ENCODE measurements at places on chromosomes 6 and 20.

- DNase-seq, result no peak
These were observed 246.2 kb downstream of the TAF4 start for GRCh38 chr20:61819574-61819846.

DNA sequence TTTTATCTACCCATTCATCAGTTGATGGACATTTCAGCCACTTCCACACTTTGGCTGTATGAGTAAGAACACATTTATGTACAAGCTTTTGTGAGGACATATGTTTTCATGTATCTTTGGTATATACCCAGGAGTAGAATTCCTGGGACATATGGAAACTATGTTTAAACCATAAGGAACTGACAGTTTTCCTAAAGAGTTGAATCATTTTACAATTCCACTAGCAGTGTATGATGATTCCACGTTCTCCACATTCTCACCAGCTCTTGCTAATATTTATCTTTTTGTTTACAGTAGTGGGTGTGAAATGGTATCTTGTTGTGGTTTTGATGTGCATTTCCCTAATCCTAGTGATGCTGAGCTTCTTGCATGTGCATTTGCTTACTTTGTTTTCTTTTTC lies 338.1 kb downstream of the PLCB1 start:
- DNase-seq, result no peak

DNA sequence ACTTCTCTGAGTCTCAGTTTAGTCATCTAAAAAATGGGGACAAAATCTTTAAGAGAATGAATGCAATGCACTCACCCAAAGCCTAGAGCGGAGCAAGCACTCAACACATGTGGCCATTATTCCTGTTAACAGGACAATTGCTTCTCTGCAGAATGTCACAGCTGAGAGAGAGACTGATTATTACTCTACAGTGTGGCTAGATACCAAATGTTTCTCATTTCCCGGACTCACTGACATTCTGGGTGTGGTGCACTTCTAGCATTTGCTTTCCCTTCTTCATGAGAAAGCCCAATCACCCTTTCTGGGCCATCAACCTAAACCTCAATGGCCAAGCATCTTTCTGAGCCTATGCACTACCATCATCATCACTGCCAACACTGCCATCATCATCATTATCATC lies 273.9 kb downstream of the ZNF217 start:
- DNase-seq, result no peak

DNA sequence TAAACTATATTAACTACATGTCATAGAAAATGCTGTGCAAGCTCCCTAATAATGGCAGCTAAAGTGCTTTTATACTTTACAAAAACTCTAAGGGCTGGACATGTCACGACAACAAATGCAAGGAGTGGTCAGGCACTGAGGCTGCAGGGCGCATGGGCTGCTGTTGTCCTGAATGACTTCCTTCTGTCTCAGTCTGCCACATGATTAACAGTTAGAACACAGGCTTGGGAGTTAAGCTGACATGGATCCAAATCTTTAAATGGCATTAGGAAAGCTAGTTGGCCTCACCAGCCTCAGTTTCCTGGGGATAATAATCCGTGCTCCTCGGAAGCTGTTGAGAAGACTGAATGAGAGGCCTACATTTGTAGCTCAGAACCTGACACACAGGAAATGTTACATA lies 57.4 kb downstream of the PREP start:
- DNase-seq, result no peak

GRCh38 chr20:217266-217665 lies 9.8 kb upstream of the DEFB129 start:
- DNase-seq, result no peak

GRCh38 chr6:8881663-8882062 lies 446.3 kb upstream of the SLC35B3 start:
- DNase-seq, result no peak

DNA sequence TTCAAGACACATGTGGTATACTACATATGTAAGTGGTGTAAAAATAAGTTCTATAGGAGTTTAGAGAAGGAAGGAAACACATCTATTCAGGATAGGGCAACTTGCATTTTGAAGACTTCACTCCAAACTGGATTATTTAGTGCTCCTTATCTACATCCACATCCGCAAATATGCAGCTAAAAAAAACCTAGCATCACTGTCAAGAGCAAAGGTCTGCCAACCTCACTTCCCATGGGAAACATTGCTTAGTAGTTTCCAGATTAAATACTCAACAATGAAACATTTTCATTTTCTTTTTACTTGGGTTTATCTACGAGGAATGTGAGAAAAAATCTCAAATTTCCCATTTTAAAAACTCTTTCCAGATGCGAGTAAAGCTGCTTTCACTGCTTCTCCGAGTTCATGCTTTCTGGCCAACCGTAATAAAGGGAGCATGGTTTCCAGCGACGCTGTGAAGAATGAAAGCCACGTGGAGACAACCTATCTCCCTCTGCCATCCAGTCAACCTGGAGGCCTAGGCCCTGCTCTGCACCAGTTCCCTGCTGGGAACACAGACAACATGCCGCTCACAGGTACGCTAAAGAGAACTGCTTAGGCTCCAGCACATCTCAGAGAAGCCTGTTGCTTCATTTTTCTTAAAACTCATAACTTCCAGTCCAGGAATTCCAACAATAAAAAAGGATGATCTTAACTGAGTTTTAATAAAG lies 48.2 kb downstream of the RFX6 start:
- peak; percentile 1 for DNase-seq

GRCh38 chr6:116575227-116575626 lies 3.9 kb downstream of the RWDD1 start:
- no peak for DNase-seq

- no peak for DNase-seq
These were observed 46.9 kb downstream of the PDE10A start for GRCh38 chr6:165616116-165616515.

DNA sequence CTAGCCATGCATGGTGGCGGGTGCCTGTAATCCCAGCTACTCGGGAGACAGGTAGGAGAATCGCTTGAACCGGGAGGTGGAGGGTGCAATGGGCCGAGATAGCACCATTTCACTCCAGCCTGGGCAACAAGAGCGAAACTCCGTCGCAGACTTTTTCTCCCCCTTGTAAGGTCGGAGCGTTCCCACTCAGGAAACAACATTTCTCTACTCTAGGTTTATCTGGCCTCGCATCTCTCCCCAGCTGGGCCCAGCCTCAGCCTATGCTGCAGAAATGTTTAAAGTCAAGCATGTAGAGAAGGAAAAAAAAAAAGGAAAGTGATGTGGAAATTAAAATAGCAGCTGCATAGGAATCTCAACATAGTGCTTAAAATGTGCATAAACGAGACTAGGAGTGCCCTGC lies 172.3 kb downstream of the TRIM27 start:
- DNase-seq, result no peak

DNA sequence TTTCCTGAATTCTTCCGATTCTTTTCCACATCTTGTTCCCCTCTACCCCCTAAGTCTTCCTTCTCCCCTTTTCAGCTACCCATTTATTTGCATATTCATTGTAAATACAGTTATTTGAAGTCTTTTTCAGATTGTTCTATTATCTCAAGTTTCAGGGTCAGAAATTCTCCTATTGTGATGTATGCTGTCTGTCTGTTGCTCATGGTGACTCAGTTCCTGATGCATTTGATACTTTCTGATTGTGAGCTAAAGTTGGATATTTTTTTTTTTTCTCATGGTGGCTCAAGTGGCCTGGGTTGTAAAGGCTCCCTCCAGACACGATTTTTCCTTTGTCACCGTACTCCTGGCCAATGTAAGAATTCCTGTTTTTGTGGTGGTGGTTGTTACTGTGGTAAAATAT lies 4.9 kb upstream of the PI16 start:
- DNase-seq, result peak; percentile 61

DNA sequence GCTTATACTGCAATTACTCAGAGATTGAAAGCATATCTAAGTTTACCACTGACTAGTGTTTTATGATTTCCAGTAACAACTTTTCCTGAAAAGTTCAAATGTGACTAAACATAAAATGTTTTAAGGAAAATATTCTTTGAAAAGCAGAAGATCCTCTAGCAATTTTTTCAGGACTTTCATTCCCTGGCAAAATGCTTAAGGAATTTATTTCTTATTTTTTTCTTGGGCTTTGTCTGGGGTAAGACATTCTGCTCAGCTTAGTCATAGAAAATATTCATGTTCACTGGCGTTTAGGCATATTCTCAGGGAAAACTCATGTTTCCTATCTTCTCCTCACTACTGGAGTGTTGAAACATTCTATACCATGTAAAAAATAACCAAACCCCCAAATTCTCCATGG lies 235.3 kb upstream of the CEP162 start:
- DNase-seq, result no peak

- no peak for DNase-seq
These were observed 255.5 kb downstream of the TAF4 start for GRCh38 chr20:61810066-61810737.

GRCh38 chr6:46357591-46357990 lies 133.7 kb downstream of the RCAN2 start:
- DNase-seq, result no peak

DNA sequence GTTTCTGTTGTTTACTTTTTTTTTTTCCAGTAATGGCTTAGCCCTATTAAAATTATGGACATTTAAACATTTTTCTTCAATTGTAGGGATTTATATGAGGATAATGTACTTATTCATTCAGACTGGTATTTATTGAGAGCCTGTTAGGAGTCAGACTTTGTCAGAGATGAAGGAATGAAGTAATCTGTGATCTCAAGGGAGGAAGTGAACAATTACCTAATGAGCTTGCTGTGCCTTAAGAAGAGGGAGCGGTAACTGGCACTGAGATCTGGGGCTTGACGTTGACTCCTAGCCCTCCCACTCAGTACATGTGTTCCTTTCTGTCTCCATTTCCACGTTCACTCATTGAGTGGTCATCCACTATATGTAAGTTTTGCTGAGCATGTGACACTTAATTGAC lies 12.6 kb downstream of the AFDN start:
- no peak for DNase-seq

- DNase-seq, result no peak
These were observed 13.2 kb downstream of the HSPA12B start for GRCh38 chr20:3745686-3746173.

DNA sequence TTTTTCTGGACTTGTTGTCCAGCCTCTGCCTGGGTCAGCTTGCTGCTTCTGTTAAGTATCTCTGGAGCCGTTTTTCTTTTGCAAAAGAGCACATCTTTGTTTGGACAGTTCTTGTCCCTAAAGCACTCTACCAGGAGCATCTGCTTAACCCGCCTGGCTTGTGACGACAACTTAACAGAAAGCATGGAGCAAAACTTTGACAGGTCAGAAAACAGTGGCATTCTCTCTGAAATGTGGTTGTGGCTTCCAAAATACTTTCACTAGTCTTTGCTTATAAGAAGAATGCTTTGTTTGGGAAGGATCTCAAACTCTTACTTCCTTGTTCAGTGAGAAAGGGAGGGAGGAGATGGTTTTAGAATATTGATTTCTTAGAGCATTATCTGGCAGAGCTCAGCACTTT lies 47.6 kb downstream of the CD109 start:
- DNase-seq, result no peak

DNA sequence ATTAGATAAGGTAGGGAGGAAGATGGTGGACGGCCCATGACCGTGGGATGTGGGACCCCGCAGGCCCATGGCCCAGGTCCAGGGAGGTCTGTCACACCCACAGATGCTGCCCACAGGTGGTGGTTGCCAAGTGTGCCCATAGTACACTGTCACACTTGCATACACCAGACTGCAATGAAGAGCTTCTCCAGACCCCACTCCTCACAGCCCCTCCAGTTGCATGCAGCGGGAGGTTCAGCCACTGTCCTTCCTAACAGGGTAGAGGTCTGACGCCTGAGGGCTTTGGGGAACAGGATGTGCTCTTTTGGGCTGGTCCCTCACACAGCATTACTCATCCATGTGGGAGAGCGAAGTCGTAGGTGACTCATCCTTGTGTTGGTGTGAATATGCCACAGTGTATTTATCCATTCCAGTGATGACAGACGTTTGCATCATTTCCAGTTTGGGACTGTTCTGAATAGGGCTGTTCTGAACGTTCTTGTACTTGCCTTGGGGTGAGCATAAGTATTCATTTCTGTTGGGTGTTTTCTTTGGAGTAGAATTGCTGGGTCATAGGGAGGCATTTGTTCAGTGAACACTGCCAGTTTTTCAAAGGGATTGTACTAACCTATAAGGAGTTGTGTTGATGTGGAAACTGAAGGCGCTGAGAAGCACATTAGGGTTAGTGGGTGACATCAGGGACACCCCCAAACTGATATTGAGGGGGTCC lies 10.1 kb upstream of the PYGB start:
- DNase-seq, result peak; percentile 92

- peak; percentile 85 for DNase-seq
These were observed 61.6 kb downstream of the RAB44 start for GRCh38 chr6:36759148-36759759.

GRCh38 chr6:5025911-5026819 lies 22.3 kb upstream of the RPP40 start:
- DNase-seq, result peak; percentile 51

GRCh38 chr6:44301782-44302564 lies 11.2 kb downstream of the AARS2 start:
- no peak for DNase-seq

- peak; percentile 70 for DNase-seq
These were observed 42.8 kb downstream of the MYO6 start for GRCh38 chr6:75791881-75792280.
